ENCODE measurements at places on chromosomes 7 and 10. TPM values are rescaled to one million over a fixed set of nuclear protein-coding genes. Genes with fewer than 3 reads are reported as not detected.

DNA sequence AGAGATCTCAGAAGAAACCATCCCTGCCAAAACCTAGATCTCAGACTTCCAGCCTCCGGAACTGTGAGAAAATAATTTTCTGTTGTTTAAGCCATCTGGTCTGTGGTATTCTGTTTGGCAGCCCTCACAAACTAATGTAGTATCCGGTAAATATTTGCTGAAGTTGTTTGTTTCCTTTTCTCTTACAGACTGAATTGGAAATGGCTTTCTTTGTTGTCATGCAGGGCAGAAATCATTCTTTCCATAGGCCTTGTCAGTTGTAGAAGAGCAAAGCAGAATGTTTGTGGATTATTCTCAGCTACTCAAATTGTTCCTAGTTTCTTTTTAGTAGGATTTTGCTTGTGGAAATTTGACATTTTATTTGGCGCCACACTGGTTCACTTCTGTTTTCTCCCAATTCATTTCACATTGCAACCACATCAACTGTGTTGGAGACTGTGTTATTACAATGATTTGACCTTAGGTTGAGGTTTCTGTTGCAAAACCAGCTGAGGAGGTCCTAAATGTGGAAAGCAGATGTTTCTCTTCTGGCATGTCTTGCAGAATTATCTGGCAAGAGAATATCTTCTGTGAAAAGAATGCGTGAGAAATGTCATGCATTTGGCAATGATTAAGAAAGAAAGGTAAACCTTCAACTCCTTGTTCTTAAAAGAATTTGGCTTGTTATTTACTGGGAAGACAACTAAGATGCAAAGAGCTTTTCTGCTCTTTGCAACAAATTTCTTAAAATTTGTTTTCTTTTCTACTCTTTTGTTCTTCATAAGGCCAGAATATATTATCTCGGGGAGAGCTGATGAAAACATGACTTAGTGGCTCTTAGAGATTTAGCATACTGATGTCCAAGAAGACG lies 25.8 kb downstream of the ACTA2 start:
- no peak for DNase-seq

FUOM gene
- total RNA-seq = 7.9 TPM

- DNase-seq = no peak
Measured at GRCh38 chr10:454860-455259, 234.6 kb downstream of the DIP2C start.

DNA sequence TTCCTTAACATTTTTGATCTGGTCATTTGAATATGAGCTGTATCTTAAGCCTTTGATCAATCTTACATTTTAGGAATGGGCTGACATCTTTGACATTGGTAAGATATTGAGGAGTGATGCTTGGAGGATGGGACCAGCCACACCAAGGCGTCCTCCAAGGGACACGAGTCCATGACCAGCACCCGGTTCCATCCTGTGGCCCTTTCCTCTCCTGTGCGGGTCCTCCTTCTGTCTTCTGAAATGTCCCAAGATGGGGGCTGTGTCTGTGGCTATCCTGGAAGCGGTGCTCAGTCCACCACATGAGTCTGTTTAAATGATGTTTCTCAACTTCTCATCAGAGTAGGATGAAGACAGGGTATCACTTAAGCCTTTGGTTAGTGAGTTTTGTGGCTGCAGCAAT lies 67.3 kb upstream of the SHH start:
- no peak for DNase-seq

ARHGAP12 gene
- total RNA-seq = 21.5 TPM

DNA sequence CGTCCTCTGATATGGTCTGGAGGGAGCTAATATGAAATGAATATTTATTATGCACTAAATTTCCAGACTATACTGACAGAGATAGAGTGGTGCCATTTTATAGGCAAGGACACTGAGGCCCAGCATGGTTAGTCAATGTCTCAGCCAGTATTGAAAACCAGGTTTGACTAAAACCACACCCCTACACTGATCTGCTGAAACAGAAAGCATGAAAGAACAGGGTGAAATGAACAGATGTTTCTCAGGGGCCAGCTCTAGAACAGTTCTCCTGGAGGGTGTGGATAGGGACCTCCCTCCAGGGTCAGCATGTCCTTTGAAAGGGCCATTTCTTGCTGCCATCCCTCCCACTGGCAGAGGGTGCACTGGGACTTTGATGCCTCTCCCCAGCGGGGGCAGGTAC lies 700.5 kb downstream of the GRID1 start:
- DNase-seq = no peak
